Stimulated activated CD4-positive, alpha-beta T cell treated with anti-CD3 and anti-CD28 coated beads, Interleukin-15, amount 100 ng/mL, for 1 hour (primary cell): ENCODE measurements at places on chromosomes 16 and 17.
A peak's percentile ranks its signal among the peaks of the same experiment; 100 is the strongest.

- no peak for DNase-seq
Observed at GRCh38 chr16:85778873-85779272, 20.5 kb downstream of the EMC8 start.

DNA sequence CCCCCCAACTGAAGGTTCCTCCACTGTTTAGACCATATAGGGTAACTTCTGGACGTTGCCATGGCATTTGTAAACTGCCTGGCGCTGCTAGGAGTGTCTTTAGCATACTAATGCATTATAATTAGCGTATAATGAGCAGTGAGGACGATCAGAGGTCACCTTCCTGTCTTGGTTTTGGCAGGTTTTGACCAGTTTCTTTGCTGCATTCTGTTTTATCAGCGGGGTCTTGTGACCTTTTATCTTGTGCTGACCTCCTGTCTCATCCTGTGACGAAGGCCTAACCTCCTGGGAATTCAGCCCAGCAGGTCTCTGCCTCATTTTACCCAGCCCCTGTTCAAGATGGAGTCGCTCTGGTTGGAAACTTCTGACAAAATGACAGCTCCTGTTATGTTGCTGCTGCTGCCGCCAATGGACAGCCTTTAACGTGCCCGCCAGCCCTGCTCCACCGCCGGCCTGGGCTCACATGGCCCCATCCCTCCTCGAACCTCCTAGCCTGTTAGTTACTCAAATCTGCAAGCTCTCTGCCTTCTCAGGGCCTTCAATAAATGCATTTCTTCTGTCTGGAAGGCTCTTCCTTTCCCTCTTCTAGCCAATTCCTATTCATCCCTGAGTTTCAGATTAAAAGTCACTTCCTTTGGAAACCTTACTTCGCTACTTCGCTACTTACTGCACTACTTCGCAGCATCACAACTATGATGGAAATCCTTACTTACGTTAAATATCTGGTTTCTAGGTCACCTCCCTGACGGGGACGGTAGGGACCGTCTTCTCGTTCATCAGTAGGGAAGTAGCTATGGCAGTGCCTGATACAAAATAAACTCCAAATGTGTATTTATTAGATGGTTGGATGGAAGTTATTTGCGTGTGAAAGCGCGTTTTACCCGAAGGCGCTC, 640 bp upstream of the NAGLU start:
- no peak for DNase-seq

DNA sequence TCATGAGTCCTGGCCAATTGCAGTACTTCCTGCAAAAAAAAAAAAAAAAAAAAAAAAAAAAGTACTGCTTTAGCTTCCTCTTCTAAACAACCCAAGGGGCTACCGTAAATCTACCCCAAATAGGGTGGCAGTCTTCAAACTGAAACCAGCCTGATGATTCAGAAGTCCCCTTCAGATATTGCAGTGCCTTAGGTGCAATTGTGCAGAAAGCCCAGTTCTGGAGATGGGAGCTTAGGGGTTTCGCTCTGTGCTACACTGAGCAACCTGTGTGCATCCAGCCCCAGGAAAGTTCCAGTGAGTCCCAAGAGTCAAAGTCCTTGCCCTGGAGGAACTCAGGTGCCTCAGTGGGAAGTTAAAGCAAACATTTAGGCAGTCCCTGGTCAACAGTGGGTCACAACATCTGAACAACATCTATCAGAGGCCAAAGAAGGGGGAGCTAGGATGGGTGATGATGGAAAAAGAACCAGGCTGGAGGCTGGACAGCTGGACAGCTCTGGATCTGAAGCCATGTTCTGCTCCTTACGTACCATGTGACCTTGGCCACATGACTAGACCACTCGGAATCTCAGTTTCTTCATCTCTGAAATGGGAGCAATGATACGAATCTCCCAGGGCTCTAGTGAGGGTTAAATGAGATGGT, 6.7 kb upstream of the CIITA start:
- no peak for DNase-seq

GRCh38 chr16:58628845-58629732, 537 bp downstream of the CNOT1 start:
- DNase-seq, result peak; percentile 41

DNA sequence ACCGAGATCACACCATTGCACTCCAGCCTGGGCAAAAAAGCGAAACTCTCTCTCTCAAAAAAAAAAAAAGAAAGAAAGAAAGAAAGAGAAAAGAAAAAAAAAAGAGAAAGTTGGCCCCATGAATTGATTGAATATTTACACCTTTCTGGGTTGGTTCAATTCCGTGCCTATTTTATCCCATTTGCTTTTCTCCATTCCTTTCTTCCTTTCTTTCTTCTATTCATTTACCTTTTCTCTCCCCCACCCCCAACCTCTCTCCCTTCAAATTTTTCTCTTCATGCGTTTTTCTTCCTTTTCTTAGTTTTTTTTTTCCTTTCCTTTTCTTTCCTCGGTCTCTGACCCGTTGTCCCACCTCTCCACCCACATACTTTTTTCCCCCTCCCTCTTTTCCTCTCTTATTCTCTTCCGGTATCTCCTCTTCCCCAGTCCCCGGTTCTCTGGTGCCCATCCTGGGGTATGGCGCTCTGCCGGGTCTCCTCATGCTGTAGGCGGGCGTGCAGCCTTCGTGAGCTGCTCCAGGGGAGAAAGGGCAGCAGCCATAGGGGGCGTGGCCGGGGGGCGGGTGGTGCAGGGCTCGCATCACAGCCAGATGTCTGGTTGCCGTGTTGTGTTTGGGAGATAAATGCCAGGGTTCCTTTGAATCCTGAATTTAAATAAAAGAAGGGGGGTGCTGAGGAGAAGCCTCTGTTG, 5.3 kb upstream of the COL1A1 start:
- no peak for DNase-seq

GRCh38 chr17:78132084-78132676, 1.6 kb downstream of the TMC8 start:
- DNase-seq, result no peak

DNA sequence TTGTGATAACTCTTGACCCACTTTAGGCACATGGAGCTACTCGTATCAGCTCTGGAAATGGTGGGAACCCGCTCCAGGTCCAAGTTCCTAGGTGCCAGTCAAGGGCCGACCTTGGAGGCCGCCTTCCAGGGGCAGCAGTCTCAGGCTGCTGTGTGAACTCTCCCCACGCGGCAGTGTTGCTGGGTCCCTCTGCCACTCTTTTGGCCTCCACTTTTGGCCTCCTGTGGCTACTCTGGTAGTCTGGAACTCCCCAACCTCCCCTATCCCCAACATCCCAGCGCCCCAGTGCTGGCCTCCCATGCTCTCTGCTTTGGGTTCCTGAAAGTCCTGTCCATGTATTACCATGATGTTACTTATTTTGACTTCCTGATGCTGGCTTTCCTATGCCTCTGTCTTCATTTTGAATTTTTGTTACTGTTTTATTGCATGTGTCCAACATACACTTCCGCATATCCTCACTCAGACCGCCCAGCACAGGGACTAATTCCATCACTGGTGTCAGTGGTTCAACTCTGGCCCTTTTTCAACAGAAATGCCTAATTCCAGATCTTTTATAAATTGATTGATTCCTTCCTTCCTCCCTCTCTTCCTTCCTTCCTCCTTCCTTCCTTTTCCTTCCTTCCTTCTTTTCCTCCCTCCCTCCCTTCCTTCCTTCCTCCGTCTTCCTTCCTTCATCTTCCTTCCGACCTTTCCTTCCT, 44.1 kb downstream of the COX4I1 start:
- DNase-seq, result no peak

GRCh38 chr17:53570731-53571130, 252.0 kb upstream of the KIF2B start:
- DNase-seq, result no peak

GRCh38 chr16:3591436-3591803, 14.2 kb upstream of the NLRC3 start:
- DNase-seq, result no peak

DNA sequence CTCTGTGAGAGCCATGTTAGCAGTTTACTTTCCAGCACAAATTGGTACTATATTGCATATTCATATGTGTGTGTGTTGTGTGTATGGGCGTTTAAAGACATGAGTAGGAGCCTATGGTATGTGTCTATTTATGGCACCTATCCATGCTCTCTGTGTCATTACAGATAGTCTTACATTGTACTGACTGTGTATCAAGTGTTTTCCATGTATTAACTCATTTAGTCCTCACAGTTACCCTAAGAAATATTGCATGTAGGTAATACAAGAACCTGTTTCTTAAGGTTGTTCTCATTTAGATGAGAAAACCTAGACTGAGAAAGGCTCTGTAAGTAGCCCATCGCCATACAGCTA, 1.6 kb downstream of the ALG1 start:
- no peak for DNase-seq

- no peak for DNase-seq
Observed at GRCh38 chr16:4338125-4338582, 13.0 kb downstream of the PAM16 start.

DNA sequence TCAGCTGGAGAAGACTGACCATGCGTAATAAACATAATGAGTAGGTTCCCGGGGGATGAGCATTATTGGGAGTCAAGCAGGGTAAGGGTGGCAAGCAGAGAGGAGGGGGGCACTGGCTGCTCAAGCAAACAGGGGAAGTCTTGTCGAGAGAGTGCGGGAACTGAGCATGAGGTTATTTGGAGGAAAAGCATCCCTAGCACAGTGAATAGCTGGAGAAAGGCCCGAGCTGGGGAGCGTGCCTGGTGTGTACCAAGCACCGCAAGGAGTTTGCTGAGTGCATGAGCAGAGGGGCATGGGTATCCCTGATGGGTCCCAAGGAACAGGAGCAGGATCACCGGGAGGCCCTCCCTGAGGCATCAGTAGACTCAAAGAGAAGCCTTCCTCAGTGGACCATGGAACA, 17.2 kb downstream of the CYTH1 start:
- no peak for DNase-seq

DNA sequence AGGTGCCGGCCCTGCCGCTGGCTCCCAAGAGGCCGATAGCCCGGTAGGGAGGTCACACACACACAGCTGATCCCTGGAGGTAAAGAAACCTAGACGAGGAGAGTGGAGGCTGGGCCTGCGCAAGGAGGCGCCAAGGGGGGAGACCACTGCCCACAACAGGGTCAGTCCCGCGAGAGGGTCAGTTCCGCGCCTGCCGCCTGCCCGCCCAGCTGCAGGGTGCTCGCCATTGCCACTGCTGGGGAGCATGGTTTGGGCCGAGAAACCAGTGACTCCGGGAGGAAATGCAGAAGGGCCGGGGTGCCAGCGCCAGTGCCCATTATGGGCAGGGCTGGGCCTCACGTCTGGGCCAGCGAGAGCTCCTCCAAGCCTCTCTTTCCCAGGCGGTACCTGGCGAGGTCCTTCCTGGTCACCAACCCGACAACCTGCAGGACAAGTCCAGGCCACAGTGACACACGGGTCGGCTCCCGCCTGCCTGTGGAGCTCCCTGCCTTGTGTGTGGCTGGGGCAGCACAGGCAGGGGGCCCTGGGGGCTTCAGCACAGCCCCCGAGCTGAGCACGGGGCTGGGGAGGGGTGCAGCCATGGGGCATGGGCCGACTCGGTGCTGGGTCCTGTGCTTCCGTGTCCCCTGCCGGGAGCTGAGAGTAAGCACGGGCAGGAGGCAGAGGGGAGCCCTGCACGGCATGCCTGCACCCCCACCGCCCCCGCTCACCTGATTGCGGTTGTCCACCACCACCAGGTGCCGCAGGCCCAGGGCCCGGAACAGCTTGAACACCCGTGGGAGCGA, 2.1 kb upstream of the CCDC154 start:
- DNase-seq, result no peak

DNA sequence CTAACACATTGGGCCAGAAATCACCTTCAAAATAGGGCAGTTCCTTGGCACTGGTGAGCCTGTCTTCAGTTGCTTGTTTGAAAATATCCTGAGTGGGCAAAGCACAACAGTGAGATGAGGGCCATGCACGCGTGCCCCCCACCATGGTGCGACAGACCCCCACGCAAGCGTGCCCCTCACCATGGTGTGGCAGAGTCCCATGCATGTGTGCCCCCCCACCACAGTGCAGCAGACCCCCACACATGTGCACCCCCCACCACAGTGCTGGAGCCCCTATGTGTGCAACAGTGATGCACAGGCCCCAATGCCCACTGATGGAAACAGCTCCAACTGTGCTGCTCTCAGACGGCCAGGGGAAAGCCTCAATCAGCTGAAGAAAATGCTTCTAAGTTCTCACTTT, 18.8 kb upstream of the TRAP1 start:
- DNase-seq, result no peak

GRCh38 chr17:50364715-50365114, 8.3 kb downstream of the MRPL27 start:
- DNase-seq, result no peak

DNA sequence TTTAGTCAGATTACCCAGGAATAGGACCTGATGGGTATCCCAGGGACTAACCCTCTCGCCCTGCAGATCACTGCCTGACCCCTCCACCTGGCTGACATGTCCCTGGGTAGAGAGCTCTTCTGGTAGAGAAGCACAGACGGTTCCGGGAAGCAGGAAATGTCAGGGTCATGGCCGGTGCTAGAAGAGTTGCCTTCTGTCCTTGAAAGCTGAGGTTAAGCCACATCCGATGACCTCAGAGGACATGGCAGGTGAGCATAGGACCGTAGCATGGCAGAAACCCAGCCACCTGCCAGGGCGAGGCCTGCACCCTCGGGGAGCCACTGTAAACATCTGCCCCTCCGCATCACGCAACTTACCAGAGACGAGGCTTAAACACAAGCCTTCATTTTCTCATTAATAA, 483.7 kb downstream of the SOX9 start:
- DNase-seq, result no peak

GRCh38 chr16:10895053-10895946, 18.3 kb downstream of the CIITA start:
- DNase-seq, result no peak

DNA sequence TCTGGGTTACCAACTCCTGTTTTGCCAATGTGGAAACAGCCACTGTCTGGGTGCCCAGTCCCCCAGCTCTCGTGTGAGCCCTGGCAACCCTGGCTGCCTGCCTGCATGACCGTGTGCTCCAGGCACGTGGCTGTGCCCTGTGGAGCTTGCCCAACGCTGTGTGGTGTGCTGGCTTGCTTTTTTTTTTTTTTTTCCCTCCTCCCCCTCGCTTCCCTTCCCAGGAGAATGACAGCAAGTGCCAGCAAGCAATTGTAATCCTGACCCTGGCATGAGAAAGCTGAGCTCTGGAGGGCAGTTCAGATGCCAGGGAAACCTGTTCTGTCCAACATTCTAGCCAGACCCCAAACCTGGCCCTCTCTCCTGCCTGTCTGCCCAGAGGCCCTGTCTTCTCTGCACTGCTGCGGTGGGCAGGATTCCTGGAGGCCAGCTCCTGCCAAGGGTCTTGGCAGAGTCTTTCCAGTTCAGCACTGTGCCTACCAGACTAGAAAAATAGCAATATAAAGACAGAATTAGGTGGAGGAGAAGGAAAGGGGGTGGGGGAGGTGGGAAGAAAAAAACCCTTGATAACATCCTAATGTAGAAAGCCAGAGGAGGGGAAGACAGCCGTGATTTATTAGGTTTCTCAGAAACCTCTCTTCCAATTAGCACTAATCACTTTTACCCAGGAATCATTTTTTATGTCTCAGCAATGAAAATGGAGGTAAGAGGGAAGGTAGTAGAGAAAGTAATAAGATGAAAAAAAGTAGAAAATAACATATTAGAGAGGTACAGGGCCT, 9.0 kb downstream of the HLF start:
- no peak for DNase-seq

DNA sequence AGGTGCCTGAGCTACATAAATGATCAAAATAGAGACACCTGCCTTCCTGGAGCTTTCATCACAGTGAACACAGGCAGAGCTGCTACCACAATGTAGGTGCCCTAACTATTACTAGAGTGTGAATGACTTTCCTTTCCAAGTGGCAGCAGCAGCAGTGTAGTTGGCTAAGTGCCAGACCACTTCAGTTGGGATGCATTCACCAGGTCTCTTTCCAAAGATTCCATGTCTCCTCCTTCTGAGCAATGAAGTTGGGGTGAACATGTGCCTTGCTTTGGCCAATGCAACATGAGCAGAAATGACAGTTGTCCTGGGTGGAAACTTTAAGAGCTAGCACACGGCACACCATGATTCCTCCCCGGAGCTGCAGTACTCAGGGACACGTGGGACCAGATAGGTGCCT, 23.3 kb upstream of the CACNG4 start:
- DNase-seq, result no peak
